T-cell (primary cell): ENCODE measurements at places on chromosomes 1 and 21. TPM values are rescaled to one million over a fixed set of nuclear protein-coding genes. Genes with fewer than 3 reads are reported as not detected.

DNA sequence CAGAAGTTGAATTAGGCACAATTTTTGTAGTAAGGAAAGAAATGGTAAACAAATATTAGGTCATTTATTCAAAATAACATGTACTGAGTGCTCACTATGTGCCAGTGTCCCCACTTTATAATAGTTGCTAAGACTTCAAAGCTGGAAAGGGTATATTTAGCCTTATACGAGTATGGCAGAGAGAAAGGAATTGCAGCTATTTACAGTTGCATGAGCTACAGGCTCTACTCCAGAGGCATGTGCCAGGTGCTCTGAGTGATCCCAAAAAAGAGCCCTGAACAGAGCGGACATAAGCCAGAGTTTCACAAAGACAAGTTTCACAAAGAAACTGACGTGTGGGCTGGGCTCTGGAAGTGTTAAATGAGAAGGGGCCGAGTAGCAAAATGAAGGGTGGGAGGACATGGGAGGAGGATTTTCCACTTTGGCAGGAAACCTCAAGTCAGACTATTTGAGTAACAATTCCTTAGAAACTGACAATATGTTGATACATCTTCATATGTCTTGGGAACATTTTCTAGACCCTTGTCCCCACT lies 40.9 kb downstream of the FASLG start:
- peaks cover 63% of the 10 kb centered on the region for H3K4me1 ChIP-seq
- no peaks in the 10 kb centered on the region for H3K27me3 ChIP-seq
- H3K36me3 ChIP-seq = no peaks in the 10 kb centered on the region
- H3K4me3 ChIP-seq = no peak overlapping the region
- DNase-seq = no peak

DNA sequence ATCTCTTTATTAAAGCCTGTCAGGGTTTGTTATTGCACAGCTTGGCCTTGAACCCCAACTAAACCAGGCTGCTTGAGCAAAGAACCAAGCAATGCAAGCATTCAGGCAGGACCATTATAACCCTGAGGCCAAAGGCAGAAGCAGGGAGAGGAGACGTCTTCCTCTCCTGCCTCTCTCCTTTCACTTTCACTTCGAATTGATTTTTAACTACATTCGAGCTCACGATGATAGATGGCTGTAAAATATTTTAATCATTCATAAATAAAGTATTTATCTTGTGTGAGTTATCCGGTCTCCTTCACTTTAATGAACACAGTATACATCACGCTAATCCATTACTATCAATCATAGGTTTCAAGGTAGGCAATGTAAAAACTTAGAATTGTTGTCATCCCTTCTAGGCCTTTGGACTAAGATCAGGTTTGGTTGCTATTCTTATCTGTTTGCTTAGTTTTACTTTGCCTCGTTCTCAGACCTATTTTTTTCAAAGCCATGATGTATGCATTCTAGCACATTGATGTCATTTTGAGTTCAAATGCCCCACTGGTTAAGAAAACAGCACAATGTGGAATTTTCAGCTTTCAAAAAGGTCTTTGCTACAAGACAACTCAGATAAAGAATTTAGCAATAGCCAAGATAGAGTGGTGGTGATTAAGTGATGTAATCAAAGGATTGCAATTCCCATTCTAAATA lies 480.2 kb upstream of the RUNX1 start:
- DNase-seq = no peak
- H3K36me3 ChIP-seq = no peaks in the 10 kb centered on the region
- peaks cover 29% of the 10 kb centered on the region for H3K4me1 ChIP-seq
- H3K27ac ChIP-seq = peak overlapping the region; percentile 85

- no peaks in the 10 kb centered on the region for H3K36me3 ChIP-seq
- no peaks in the 10 kb centered on the region for H3K4me1 ChIP-seq
- DNase-seq = no peak
- peaks cover 17% of the 10 kb centered on the region for H3K27me3 ChIP-seq
Observed at GRCh38 chr1:153202006-153202405, 1.2 kb upstream of the LELP1 start.

DNA sequence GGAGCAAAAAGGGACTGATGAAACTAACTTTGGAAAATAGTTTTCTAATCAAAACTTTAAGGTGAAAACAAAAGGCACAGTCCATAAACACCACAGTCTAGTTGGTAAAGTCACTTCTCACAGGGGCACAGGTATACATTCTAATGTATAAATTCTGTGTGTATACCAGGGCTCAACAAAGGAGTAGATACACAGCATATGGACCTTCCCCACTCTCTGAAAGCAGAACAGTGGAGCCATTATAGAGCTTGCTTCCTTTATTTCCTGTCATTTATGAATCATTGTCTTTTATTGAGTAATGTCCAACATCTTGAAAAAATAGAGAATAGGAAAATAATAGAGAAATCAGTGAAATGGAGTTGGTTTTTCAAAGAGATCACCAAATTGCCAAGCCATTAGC lies 746.5 kb upstream of the CHRM3 start:
- H3K27me3 ChIP-seq = no peaks in the 10 kb centered on the region
- no peak overlapping the region for H3K4me3 ChIP-seq
- no peak overlapping the region for H3K27ac ChIP-seq
- H3K36me3 ChIP-seq = no peaks in the 10 kb centered on the region
- H3K4me1 ChIP-seq = no peaks in the 10 kb centered on the region
- DNase-seq = no peak

- H3K4me1 ChIP-seq = no peaks in the 10 kb centered on the region
- H3K27me3 ChIP-seq = no peaks in the 10 kb centered on the region
- H3K4me3 ChIP-seq = no peak overlapping the region
Observed at GRCh38 chr1:51690285-51690961, 73.5 kb downstream of the OSBPL9 start.

DNA sequence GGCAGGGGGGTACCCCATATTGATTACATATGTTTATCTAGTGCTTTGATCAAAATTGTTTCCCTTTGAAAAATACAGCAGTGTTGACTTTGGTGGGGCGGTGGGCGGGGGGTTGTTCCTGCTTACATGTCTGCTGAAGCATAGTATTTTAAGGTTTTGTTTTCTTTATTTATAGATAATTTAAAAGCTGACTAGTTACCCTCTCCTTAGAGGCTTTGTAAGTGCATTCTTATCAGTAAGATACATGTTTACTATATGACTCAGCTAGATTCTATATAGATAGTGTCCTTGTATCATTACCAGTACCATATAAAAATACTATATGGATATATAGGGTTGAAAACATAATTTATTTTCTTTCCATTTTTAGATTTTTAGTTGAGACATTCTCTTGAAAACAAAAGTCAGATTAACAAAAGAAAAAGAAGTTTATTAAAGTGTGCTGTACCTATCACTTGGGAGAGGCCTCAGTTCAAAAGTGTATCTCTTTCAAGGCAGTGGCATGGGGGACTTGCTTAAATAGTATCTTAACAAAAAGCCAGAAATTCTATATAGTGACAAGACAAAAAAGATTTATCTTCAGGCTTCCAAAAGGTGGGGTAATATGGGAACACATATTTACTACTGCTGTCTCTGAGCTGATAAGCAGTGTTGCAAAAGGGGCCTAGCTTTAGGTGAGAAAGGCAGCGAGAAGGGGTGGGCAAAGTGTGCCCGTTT lies 79.0 kb downstream of the HS2ST1 start:
- H3K4me3 ChIP-seq = no peak overlapping the region
- H3K36me3 ChIP-seq = no peaks in the 10 kb centered on the region
- H3K27ac ChIP-seq = no peak overlapping the region

DNA sequence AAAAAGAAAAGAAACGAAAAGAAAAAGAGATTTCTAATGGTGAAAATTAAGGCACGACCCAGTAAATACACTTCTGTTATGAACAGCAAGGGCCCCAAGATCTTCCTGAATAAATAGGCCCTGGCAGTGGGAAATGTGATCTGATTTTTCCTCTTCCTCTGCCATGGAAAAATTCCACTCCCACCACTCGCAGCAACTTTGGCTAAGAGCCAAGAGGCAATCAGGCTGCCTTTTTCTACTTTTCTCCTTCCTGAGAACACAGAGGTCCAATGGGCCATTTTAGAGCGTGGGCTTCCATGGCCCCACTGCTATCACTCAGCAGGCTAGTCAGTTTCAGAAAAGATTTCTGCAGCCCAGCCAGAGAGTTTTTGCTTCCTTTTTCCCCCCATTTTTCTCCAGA lies 33.7 kb upstream of the AK4 start:
- H3K27ac ChIP-seq = no peak overlapping the region
- H3K4me3 ChIP-seq = no peak overlapping the region
- DNase-seq = no peak
- H3K27me3 ChIP-seq = peaks cover 8% of the 10 kb centered on the region
- no peaks in the 10 kb centered on the region for H3K36me3 ChIP-seq

- H3K4me1 ChIP-seq = peaks cover 2% of the 10 kb centered on the region
- no peaks in the 10 kb centered on the region for H3K36me3 ChIP-seq
- peaks cover 22% of the 10 kb centered on the region for H3K27me3 ChIP-seq
- no peak for DNase-seq
Observed at GRCh38 chr1:103106426-103107341, 1.6 kb downstream of the COL11A1 start.

GRCh38 chr21:34981791-34982190 lies 67.3 kb downstream of the RUNX1 start:
- peaks cover 43% of the 10 kb centered on the region for H3K4me1 ChIP-seq
- no peaks in the 10 kb centered on the region for H3K27me3 ChIP-seq
- DNase-seq = no peak
- peak overlapping the region; percentile 15 for H3K27ac ChIP-seq
- no peak overlapping the region for H3K4me3 ChIP-seq

DNA sequence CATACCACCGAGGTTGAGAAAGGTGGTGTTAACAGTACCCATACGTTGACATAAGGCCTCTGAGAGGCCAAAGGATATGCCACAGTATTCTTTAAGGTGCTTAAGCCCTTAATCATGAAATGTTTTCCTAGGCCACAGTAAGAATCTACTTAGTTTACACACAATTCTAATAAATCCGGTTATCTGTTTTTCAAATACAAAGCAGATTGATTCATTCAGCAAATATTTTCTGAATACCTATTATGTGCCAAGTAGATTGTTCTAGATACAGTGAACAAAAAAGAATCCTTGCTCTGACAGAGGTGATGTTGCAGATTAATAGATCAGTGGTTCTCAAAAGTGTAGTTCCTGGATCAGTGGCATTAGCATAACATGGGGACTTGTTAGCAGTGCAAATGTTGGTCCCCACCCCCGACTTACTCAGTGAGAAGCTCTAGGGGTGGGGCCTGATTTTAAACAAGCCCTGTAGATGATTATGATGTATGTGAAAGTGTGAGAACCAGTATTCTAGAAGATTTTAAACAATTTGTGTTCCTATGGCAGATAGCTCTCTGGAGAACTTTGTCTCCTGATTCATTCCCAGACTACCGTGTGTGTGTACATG lies 61.6 kb downstream of the NFIA start:
- H3K36me3 ChIP-seq = no peaks in the 10 kb centered on the region
- no peak overlapping the region for H3K27ac ChIP-seq
- H3K4me3 ChIP-seq = no peak overlapping the region
- H3K27me3 ChIP-seq = no peaks in the 10 kb centered on the region
- no peaks in the 10 kb centered on the region for H3K4me1 ChIP-seq

GRCh38 chr1:228471762-228472398 lies 15.3 kb upstream of the RNF187 start:
- H3K4me3 ChIP-seq = no peak overlapping the region
- H3K27me3 ChIP-seq = peaks cover 10% of the 10 kb centered on the region
- no peak for DNase-seq
- H3K36me3 ChIP-seq = no peaks in the 10 kb centered on the region
- H3K27ac ChIP-seq = no peak overlapping the region

DNA sequence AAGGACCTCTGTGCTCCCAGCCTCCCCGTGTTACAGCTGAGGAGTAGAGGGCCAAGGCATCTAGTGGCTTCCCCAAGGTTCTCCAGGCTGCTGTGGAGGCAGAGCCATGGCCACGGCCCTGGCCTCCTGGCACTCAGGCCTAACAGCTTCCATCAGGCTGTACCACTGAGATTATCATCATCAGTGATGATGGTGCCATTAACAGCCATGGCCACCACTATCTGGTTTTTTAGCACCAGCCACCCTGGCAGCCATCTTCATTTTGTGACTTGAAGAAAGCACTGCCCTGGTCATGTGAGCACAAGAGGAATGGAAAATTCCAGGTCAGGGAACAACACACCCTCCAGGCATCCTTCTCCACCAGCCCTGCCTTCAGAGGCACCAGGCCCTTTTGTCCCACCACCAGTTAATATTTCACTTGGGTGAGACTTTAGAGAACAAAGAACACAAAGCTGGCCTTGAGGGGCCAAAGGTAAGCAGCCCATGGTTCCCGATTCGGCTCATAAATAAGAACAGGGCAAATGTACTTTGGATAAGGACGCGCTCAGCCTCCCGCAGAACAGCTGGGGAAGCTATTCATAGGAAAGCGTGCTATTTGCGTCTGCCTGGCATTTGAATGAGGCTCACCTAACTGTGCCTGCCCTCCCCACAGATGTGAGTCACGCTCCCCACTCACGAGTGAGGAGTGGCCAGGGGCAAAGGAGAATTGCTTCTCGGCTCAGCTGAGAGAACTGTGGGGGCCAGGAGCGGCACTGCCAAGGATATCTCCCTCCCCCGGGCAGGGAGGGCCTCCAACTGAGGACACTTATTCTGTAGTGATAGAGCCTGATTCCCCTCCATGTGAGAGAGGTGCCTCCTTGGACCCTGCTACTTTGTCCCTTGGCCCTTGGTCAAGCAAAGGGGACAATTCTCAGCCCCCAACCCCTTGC lies 95.6 kb downstream of the CD58 start:
- H3K4me1 ChIP-seq = no peaks in the 10 kb centered on the region
- H3K4me3 ChIP-seq = no peak overlapping the region
- no peaks in the 10 kb centered on the region for H3K36me3 ChIP-seq
- no peak overlapping the region for H3K27ac ChIP-seq
- DNase-seq = no peak
- H3K27me3 ChIP-seq = no peaks in the 10 kb centered on the region

DNA sequence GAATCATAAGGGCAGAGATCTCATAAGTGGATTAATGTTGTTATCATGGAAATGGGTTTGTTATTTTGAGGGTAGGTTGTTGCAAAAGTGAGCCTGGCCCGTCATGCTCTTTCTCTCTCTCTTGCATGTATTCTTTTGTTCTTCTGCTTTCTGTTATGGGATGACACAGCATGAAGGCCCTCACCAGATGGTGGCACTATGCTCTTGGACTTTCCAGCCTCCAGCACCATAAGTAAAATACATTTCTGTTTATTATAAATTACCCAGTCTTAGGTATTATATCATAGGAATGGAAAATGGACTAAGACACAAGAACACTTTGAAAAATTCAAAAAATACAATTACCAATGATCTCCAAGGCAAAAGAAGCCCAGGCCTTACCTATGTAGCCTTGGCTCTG lies 676.1 kb downstream of the PTPRU start:
- H3K36me3 ChIP-seq = no peaks in the 10 kb centered on the region
- H3K4me3 ChIP-seq = no peak overlapping the region
- no peak overlapping the region for H3K27ac ChIP-seq

Gene ZNF648
- not detected for total RNA-seq

Gene LCA5L
- not detected for total RNA-seq

Gene OLFML2B
- total RNA-seq = not detected

Gene TMEM61
- total RNA-seq = not detected

Gene MX1
- 68.7 TPM for total RNA-seq

Gene PRMT2
- total RNA-seq = 241 TPM

Gene AMY2A
- 0.82 TPM for total RNA-seq

Gene SNX7
- 0.36 TPM for total RNA-seq
